ENCODE measurements at places on chromosomes 16 and 17. TPM values are rescaled to one million over a fixed set of nuclear protein-coding genes. Genes with fewer than 3 reads are reported as not detected.

MMP25 gene
- 0.58 TPM for total RNA-seq

SOCS1 gene
- total RNA-seq = 3.6 TPM

TAC4 gene
- not detected for total RNA-seq

CLEC10A gene
- 1.3 TPM for total RNA-seq

SMPD3 gene
- not detected for total RNA-seq

DNA sequence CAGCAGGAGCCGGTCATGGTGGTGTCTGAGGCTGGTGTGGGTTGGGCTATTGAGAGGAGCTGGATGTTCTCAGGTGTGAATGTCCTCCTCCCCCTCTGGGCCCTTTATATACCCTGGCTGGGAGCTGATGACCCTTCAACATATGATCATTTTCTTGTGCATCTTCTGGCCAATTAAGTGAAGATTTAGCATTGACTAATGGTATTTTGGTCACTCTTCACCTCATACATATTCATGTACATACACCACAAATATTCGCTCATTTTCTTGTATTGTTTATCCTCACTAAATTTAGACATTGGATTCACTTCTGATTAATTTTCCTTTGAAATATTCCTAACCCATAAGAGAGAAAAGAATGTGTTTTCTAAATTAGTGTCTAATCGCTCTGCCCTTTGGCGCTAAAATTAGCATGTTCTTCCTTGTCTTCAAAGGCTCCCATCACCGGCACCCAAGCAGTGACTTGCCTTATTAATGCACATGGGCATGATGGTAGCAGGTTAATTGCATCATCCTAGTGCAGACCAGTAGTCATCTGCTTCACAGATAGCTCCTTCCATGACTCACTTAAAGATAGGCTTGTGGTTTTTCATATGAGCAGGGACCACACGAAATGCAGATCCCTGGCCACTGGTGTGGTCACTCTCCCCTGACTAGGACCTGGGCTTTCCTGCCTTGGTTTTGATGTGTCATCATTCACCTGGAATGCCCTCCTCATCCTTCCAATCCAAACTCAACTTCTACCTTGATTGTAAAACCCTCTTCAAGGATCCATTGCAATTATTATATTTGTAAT is at the start of gene KRTAP2-4:
Gene KRTAP2-4 (minus strand): TSS at position 51 of the 796 bp plus-strand sequence. CDS start 34 bp downstream, at position 17.
- no peaks in the 10 kb centered on the region for H3K4me1 ChIP-seq
- no peaks in the 10 kb centered on the region for H3K27me3 ChIP-seq
- no peak within 1 kb of the TSS for H3K27ac ChIP-seq
- DNase-seq = no peak

- no peak overlapping the region for H3K27ac ChIP-seq
- H3K4me1 ChIP-seq = no peaks in the 10 kb centered on the region
- no peaks in the 10 kb centered on the region for H3K36me3 ChIP-seq
- H3K4me3 ChIP-seq = no peak overlapping the region
These were observed 48.5 kb upstream of the RBFOX3 start for GRCh38 chr17:79659376-79659775.

DNA sequence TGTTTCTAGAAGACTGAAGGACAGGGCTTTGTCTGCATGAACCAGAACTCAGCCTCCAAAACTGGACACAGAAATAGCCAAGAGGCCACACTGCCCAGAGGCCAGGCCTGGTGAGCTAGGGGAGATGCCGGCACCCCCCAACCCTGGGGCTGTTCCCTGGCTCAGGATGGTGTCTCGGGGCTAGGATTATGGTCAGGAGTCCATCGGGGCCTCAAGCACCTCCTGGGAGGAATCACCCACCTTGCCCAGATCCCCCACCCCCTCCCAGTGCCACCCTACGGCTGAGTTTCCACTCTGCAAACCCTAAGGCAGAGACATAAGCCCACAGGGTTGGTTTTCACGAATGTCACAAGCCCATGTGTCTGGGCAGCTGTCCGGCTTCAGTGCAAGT is 37.2 kb downstream of the SLC7A5 start:
- H3K36me3 ChIP-seq = no peaks in the 10 kb centered on the region
- no peaks in the 10 kb centered on the region for H3K27me3 ChIP-seq
- H3K4me1 ChIP-seq = no peaks in the 10 kb centered on the region
- H3K27ac ChIP-seq = no peak overlapping the region
- DNase-seq = no peak
- no peak overlapping the region for H3K4me3 ChIP-seq

- peaks cover 9% of the 10 kb centered on the region for H3K4me1 ChIP-seq
- H3K27ac ChIP-seq = no peak overlapping the region
- H3K27me3 ChIP-seq = no peaks in the 10 kb centered on the region
- H3K4me3 ChIP-seq = no peak overlapping the region
- no peaks in the 10 kb centered on the region for H3K36me3 ChIP-seq
These were observed 35.4 kb downstream of the SPAG9 start for GRCh38 chr17:51085150-51085805.

DNA sequence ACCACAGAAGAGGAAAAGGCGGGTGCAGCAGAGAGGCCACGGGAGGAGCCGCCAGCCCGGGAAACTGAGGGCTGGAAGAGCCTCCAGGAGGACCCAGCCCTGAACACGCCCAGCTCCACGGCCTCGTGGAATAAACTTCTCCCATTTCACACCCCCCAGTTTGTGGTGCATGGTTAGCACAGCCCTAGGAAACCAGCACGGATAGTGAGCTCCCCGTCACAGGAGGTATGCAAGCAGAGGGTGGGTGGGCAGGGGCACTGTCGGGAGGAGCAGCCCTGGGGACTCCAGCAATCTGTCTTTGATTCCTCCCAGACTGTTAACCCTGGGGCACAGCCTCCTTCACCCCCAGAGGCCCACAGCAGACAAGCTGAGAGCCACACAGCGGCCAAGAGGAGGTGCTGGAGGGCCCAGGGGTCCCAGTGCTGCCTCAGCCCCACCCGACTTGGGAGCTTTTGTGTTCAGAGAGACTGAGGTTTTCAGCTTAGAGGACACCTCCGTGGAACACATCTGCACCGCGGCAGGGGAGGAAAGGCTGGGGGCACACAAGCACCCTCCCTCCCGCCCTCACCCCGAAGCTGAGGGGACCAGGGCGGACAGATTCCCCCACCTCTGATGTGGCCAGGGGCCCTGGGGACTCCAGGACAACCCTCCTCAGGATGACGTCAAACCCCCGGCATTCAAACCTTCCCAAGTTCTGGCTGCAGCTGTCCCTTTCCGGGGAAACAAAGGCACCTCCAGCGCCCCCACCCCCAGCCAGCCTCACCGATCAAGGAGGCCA is 1.7 kb upstream of the IL17C start:
- DNase-seq = no peak
- H3K27ac ChIP-seq = no peak overlapping the region
- H3K4me1 ChIP-seq = no peaks in the 10 kb centered on the region
- peaks cover 30% of the 10 kb centered on the region for H3K27me3 ChIP-seq
- H3K4me3 ChIP-seq = no peak overlapping the region
- no peaks in the 10 kb centered on the region for H3K36me3 ChIP-seq

DNA sequence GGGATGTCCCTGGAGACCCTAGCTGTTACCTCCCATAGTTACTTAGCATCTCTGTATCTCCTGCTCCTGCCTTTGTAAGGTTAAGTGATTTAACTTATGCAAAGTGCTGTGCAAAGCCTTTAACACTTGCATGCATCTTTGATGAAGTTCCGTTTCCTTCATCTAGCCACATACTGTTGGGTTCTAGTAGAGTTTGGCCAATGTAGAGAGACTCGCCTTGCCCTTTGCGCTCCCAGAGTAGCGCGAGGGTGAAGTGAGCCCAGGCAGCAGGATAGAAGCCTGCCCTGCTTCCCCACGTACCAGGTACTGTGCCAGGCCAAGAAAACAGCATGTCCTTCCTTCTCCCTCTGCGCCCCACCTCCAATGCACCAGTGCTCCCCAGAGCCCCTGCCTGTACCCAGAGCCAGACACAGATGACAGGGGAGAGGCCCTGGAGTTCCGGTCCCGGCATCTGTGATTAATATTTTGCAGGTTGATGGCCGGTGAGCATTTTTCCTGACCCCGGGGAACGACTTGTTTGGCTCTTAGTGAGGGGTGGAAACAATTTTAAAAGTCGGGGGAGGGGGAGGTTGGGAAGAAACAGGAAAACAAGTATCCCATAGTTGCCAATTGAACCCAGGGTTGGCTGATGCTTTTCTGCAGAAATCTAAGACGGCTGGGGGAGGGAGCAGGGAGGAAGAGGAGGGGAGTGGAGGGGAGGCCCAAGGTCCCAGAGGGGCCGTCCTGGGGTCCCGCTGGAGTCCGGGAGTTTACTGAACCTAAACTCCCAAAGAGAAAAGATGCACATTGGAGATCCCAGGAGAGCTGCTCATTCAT is 13.1 kb upstream of the CDC42EP4 start:
- no peak for DNase-seq
- H3K4me3 ChIP-seq = no peak overlapping the region
- H3K27me3 ChIP-seq = no peaks in the 10 kb centered on the region
- H3K27ac ChIP-seq = no peak overlapping the region

GRCh38 chr17:62592341-62593099 is 35.0 kb upstream of the MRC2 start:
- no peaks in the 10 kb centered on the region for H3K36me3 ChIP-seq
- H3K4me1 ChIP-seq = peaks cover 4% of the 10 kb centered on the region
- H3K27ac ChIP-seq = no peak overlapping the region
- no peak overlapping the region for H3K4me3 ChIP-seq
- DNase-seq = no peak
- H3K27me3 ChIP-seq = no peaks in the 10 kb centered on the region

- no peaks in the 10 kb centered on the region for H3K27me3 ChIP-seq
- H3K4me1 ChIP-seq = peaks cover 12% of the 10 kb centered on the region
- DNase-seq = no peak
- no peak overlapping the region for H3K4me3 ChIP-seq
- no peaks in the 10 kb centered on the region for H3K36me3 ChIP-seq
These were observed 5.5 kb downstream of the CPPED1 start for GRCh38 chr16:12798171-12798570.

DNA sequence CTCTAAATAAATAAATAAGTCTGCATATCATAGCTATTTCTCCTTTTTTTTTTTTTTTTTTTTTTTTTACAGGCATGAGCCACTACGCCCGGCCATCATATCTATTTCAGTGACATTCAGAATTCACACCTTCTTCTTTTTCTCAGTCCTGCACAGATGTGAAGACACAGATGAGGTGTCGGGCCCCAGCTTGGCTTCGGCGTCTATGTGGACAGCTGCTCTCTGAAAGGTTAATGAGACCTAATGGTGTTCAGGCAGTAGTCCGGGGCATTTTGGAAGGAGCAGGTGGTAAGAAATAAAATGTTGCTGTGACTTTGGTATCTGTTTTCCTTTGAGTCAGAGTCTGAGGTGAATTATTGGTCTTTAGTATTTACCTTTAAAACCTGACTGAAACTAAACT is 23.6 kb downstream of the TANGO6 start:
- H3K27me3 ChIP-seq = no peaks in the 10 kb centered on the region
- no peaks in the 10 kb centered on the region for H3K36me3 ChIP-seq
- H3K4me3 ChIP-seq = no peak overlapping the region
- no peak overlapping the region for H3K27ac ChIP-seq

- no peak for DNase-seq
- no peaks in the 10 kb centered on the region for H3K4me1 ChIP-seq
- no peaks in the 10 kb centered on the region for H3K27me3 ChIP-seq
- no peaks in the 10 kb centered on the region for H3K36me3 ChIP-seq
- no peak overlapping the region for H3K27ac ChIP-seq
These were observed 373.0 kb upstream of the DYNLRB2 start for GRCh38 chr16:80167657-80168390.

- H3K27me3 ChIP-seq = no peaks in the 10 kb centered on the region
- H3K4me3 ChIP-seq = no peak overlapping the region
- DNase-seq = no peak
- H3K27ac ChIP-seq = no peak overlapping the region
These were observed 73.2 kb downstream of the NT5M start for GRCh38 chr17:17376362-17376761.
